ENCODE measurements at places on chromosomes 13 and 19.

DNA sequence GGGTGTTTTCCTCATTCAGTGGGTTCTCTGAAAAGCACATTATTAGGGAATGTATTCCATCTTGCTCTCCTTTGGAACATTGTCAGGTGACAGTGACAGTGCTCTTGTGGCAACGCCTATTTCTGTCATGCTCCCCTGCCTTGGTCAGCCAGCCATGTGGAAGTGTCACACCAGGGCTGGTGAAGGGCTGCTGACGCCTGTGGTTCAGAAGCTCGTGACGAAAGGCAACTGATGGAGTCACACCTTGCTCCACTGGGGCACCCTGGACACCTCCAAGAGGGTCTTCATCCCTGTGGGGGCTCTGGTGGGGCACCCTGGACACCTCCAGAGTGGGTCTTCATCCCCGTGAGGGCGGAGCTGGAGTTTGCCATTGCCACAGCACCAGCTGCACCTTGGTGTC lies 68.9 kb upstream of the GPR183 start:
- DNase-seq: no peak

DNA sequence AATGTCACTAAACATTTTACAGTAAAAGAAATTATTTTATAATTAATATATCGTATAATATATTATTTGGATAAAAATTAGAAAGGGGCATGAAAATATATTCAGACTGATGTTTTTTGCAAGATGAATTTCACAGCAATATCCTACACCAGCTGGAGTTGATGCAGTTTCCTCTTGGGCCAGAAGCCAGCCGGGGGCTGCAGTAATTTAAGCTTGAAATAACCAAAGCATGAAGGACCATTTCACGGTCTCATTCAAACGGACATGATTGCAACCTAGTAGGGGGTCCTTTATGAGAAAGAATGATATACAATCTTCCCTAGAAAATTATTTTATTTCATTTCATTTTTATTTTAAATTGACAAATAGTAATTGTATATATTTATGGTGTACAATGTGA lies 797.2 kb upstream of the PCDH9 start:
- no peak for DNase-seq

DNA sequence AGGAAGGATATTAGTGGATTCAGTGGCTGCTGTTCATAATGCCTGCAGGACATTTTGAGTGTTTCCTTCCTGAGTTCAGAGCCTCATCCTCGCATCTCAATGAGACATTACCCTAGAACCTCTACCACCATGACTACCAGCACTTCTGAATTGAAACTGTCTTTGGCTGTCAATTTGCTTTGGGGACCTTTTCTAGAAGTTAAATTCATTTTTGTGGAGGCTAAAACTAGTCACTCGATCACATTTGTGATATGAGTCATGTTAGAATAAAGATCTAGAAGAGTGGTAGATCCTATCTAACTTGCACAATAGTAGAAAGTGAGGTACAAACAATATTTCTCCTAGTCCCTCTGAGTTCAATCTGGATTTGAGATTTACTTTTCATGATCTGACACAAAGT lies 124.9 kb downstream of the KCNRG start:
- DNase-seq: no peak

GRCh38 chr13:35836446-35836845 lies 294.7 kb downstream of the DCLK1 start:
- no peak for DNase-seq

DNA sequence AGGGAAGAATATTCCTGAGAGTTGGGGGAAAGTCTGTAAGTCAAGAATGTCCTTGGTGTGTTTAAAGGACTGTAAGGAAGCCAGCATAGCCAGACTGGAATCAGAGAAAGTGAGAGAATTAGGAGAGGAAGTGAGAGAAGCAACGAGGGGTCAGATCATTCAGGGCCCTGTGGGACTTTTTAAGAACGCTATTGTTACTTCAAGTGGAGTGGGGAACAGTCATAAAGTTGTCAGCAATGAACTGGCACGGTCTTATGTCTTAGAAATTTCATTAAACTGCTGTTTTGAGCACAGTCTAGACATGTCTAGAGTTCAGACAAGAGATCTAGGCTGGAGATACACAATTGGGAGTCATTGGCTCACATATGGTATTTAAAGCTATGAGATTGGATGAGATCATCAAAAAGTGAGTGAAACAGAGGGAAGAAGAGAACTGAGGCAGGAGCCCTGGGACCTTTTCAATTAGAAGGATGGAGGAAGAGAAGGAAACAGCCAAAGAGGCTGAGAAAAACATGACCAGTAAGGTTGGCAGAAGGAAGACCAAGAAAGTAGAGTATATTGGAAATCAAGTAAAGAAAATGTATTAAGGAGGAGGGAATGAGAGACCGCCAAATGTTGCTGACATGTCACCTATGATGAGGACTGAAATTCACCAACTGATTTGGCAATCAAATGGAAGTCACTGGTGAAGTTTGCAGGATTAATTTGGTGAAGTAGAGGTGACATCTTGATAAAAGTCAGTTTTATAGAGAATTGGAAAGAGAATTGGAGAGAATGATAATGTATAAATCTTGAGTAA lies 263.5 kb downstream of the GPC5 start:
- DNase-seq: no peak

DNA sequence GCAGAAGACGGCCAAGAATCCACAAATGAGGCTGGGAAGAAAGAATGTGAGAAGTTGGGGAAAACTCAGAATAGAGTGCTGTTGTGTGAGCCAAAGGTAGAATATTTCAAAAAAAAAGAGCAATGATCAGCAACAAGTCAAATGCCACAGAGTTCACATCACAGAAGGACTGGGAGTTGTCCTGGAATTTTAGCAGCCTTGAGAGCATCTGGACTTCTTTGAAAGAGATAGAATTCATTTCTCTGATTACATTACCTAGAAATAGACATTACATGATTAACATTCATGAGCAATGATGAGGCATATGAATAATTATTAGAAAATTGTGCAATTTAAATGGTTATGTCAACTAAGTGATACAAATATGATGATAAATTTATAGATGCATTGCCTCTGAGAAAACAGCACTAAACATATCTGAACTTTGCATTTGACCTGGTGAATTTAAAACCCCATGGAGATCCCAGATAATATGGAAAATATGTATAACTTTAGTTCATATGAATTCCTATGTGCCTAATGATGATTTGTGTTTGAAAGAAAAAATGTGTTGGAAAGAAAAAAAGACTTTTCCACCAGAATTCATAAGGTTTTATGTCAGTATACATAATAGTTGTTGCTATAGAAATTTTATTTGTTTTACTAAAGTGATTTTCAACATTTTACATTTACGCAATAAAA lies 186.2 kb downstream of the POSTN start:
- DNase-seq: no peak

GRCh38 chr13:67367399-67367798 lies 137.3 kb upstream of the PCDH9 start:
- DNase-seq: no peak

GRCh38 chr13:77716692-77717091 lies 19.2 kb downstream of the SLAIN1 start:
- no peak for DNase-seq

DNA sequence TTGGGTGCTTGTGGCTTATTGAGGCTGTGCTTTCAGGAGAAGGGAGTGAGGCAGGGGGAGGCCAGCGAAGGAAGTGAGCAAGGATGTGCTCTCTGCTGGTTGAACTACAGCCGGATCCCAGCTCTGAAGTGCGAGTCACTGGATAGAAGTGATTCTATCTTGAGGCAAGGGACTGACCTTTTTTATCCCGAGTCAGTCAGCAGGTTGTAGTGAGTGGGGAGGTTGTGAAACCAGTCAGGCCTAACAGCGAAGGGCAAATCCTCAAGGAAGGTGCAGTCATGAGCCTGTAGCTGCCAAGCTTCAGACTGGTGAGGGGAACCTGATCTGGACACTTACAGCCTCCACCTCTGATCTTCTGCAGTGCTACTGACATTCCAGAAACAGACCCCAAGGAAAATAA lies 18.6 kb downstream of the SCEL start:
- DNase-seq: no peak

GRCh38 chr13:83943530-83944279 lies 61.4 kb upstream of the SLITRK1 start:
- no peak for DNase-seq

GRCh38 chr19:56663931-56664500 lies 7.5 kb downstream of the ZNF835 start:
- no peak for DNase-seq

GRCh38 chr19:40936755-40937154 lies 54.3 kb upstream of the CYP2B6 start:
- DNase-seq: no peak

- DNase-seq: no peak
These were observed 101.6 kb upstream of the MYO16 start for GRCh38 chr13:108527844-108528243.

- no peak for DNase-seq
These were observed 13.2 kb downstream of the CBY2 start for GRCh38 chr13:45715351-45715750.

- DNase-seq: no peak
These were observed 305.2 kb downstream of the NDFIP2 start for GRCh38 chr13:79786176-79786575.

GRCh38 chr19:17944301-17944700 lies 11.5 kb downstream of the CCDC124 start:
- DNase-seq: no peak

- DNase-seq: no peak
These were observed at the start of gene SIGLEC10 for GRCh38 chr19:51417107-51417809. Gene SIGLEC10, minus strand, starts transcription at chr19:51417642. Its CDS starts 61 bp downstream, at chr19:51417581.

DNA sequence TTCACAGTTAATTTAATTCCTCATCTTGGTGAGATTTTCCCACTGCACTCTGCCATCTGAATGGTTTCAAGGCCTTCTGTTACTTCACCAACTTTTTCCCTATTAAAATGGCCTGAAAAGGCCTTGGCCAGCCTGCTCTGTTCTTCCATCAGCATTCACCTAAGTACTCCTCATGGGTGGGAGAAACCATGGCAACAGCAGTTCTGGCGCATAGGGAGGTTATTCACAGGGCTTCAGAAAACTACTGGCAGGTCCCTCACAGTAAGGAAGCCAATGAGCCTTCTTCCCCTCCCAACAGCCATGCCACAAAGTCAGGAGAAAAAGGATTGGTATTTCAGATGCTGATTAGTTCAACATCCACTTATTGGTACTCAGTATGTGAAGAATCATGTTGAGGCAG lies 17.2 kb upstream of the GJB2 start:
- no peak for DNase-seq

GRCh38 chr13:37899753-37900152 lies 30.2 kb upstream of the TRPC4 start:
- no peak for DNase-seq

DNA sequence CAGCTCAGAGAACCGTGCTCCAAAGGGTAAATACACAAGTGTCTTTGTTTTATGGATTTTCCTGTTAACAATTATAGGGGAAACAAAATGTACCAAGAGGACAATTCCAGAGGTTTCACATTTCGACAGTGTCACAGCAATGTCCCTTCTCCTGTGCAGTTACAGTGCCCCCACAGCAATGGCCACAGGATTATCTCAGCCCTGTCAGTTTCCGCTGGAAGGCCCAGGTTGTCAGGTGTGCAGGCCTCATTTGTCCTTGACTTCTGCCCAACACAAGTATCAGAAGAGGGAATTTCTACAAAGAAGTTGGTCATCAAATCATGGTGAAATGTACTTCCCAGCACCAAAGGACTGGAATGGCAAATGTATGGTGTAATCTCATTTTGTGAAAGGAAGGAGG lies 11.2 kb upstream of the N4BP2L2 start:
- DNase-seq: no peak

- DNase-seq: no peak
These were observed 230.5 kb downstream of the FGF9 start for GRCh38 chr13:21901336-21901735.

GRCh38 chr13:54953786-54954185 lies 1925.2 kb downstream of the OLFM4 start:
- no peak for DNase-seq

GRCh38 chr13:29471551-29471950 lies 123.9 kb downstream of the SLC7A1 start:
- no peak for DNase-seq

DNA sequence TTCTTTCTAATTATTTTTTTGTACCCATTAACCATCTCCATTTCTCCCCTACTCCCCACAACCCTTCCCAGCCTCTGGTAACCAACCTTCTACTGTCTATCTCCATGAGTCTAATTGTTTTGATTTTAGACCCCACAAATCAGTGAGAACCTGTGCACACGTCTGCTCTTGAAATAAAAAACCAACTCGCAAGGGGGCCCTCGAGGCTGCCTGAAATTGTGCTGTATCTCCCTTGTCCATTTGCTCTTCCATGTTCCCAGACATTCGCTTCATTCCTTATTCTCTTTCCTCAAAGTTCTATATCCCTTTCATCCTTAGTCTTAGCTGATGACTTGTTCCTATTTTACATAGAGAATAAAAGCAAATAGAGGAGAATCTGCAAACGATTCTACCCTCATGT lies 95.0 kb downstream of the GPC5 start:
- no peak for DNase-seq

DNA sequence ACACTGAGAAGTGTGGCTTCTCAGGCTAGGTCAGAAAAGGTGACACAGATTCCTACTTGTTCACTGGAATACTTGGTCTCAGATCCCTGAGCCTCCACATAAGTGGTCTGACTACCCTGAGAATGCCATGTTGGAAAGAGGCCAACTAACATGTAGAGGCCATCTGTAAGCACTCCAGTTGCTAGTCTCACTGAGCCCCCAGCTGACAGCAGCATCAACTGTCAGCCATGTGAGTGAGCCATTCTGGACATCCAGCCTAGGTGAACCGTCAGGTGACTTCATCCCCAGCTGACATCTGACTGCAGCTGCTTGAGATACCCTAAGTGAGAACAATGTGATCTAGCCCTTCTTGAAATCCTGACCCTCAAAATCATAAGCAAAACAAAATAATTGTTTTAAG lies 18.1 kb upstream of the ARL11 start:
- no peak for DNase-seq

DNA sequence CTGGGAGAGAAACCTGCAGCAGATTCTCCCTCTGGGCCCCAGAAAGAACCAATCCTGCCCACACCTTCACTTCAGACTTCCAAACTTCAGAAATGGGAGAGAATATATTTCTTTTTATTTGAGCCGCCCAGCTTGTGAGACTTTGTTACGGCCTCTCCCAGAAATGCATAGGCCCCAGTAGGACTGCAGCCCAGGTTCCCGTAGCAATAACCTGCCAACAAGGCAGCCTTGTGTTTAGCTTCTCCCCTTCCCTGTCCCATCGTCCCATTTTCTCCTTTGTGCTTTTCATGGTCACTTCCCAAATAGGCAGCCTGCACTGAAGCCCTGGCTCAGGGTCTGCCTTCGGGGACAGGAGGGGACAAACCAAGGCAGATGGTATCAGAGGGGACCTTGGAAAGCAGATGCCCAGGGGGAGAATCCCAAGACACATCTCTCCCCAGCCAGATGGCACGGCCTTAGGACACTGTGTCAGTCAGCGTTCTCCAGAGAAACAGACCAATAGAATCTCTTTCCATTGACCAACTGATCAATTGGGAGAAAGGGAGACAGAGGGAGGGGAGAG lies 3.7 kb upstream of the ARHGEF7 start:
- no peak for DNase-seq

Data from NCI-H1436 (cell line).